Activated T-cell treated with anti-CD3 and anti-CD28 coated beads for 48 hours (primary cell): ENCODE measurements at places on chromosomes 7 and 10.

- no peak for DNase-seq
Observed at GRCh38 chr7:134451656-134452055, 7.2 kb downstream of the AKR1B1 start.

DNA sequence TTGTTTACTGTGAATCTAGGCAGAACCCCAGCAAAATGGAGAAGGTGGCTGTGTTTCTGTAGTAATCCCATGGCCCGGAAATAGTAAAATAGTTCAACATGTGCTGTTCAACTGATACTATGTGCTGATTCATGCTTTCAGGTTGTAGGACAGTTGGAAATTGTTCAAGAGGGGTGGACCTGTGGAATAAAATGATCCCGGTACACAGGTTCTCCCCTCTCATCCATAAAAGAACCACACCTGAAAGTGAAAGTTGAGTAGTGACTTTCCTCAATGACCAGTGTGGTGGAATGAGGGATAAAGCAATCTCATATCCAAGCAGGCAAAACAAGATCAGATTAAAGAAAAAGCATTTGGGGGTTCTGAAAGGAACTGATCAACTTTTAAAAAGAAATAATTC lies 177.1 kb downstream of the POU6F2 start:
- no peak for DNase-seq

DNA sequence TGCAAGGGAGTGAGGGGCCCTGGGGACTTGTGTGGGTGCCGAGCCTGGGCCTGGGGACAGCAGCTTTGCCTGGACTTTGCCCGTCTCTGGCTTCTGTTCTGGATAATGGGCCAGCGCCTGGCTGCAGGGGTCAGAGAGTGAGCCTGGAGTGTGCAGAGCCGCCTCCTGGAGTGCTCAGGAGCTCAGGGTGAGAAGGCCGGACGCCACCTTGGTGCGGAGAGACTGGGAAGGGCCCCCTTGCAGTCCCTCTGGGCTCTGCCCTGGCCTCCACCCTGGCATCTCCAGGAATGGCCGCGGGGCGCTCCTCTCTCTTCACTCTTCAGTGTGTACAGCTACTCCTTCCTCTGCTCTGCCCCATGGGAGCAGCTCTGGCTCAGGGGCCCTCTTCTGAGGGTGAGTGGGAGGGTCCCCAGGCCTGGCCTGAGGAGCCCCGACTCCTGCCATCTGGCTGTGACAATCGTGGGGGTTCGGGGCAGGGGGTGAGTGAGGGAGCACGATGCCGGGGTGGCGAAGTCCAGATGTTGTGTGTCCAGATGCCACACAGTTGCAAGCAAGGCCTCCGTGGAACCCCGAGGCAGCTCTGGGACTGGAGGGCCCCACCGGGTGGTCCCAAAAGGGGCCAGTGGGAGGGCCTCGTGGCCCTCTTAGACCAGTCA lies 187.1 kb downstream of the DNAJB6 start:
- no peak for DNase-seq

DNA sequence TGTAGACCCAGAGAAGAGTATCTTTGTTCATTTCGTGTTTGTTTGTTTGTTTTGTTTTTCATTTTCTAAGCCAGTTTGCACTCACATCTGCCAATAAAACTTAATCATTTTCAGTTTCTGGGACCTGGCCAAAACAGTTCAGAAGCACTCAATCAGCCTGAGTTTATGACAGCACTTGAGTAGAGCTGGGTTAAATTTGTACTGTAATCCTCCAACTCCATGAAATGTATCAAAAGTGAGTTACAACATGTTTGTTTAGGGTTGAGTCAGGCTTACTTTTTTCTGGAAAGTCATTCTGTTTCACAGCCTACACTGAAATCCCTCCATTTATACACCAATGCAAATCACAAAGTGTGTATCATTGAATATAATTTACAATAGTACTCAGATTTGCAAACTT lies 91.9 kb downstream of the ZWINT start:
- DNase-seq, result no peak

- no peak for DNase-seq
Observed at GRCh38 chr10:94092848-94093247, 99.1 kb downstream of the PLCE1 start.

GRCh38 chr10:4267086-4267773 lies 482.2 kb upstream of the KLF6 start:
- DNase-seq, result no peak

- DNase-seq, result no peak
Observed at GRCh38 chr7:129740574-129741410, 129.3 kb downstream of the NRF1 start.

DNA sequence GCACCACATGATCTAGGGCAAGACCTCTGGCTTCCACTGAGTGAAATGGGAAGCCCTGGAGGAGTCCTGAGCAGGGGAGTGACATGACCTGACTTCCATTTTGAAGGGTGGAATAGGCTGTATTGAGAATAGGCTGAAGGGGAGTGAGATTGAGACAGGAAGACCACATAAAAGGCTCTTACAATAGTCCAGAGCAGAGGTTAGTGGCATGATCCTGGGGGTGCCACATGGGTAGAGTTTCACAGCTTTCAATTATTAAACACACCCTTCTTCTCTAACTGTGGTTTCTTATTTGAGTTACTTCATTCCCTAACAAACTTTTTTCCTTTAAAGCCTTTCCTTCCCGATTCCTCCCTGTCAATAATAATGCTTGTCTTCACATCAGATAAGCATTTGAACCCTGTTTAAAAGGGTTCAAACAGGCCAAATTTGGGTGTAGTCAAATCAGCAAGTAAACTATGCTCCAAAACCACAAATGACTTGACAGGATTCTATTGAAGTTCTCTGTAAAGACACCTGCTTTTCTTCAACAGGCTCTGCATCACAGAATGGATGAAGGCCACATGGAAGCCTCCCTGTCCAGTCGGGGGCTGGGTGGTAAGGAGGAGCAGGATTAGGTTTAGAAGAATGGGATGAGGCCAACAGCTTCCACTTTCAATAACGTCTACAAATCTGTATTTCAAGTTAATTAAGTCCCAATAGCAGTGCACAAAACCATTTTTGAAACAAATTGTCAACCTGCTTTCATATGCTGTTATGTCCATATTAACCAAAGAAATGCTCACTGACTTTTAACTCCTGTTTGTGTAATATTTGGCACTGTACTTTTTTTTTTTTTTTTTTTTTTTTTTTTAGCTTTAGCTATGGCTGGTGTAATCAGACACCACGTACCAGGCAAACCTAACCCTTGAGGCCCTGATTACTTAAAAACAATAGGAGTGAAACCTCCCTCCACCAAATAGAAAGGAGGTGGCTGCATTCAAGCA lies 131.9 kb downstream of the NRCAM start:
- DNase-seq, result no peak

GRCh38 chr7:151076863-151077704 lies 3.5 kb downstream of the FASTK start:
- DNase-seq, result no peak

DNA sequence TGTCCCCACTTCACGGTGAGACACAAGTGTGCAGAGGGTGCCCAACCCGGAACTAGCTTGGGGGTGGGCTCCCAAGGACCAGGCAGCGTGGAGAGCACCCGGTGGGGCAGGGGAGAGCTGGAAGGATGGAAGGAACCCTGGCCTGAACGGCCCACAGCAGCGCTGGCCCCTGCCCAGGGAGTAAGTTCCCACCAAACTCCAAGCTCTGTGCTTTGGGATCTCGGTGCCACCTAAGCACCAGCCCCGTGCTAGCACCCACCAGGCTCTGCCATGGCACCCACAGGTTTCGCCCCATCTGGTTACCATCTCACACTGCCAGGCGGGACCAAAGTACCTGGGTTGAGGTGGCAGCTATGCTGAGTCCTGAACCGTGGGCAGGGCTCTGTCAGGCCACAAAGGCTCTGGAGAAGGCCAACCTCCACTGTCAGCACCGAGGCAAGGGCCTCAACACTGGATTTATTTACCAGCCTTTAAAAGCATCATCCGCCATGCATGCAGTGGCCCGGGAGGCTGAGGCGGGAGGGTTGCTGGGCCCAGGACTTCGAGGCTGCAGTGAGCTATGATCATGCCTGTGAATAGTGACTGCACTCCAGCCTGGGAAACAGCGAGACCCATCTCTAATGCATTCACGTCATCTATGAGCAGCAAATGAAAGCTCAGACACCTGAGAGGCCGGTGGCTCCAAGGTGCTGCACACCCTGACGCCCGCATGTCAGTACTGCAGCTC lies 16.0 kb downstream of the GPER1 start:
- no peak for DNase-seq

DNA sequence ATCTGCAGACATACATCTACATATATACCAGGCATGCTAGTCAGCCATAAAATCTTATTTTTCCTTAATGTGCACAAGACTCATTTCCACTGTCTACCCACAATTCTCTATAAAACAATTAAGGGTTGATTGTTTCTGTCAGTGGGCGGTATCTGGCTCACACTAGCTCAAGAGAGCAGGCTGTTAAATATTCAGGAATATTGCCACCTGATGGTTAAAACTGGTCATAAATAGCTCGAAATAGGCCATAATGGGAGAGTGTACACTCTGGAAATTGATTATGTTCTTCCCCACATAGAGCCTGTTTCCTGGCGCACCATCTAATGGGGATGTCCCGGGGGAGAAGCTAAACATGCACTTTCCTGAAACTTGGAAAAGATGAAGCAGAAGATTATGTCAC lies 620.6 kb upstream of the ANKRD30A start:
- no peak for DNase-seq

GRCh38 chr10:49783645-49784044 lies 21.5 kb upstream of the OGDHL start:
- no peak for DNase-seq

- DNase-seq, result no peak
Observed at GRCh38 chr10:133525444-133525843, 1.7 kb upstream of the CYP2E1 start.

- DNase-seq, result no peak
Observed at GRCh38 chr10:8298896-8299570, 244.5 kb downstream of the GATA3 start.

DNA sequence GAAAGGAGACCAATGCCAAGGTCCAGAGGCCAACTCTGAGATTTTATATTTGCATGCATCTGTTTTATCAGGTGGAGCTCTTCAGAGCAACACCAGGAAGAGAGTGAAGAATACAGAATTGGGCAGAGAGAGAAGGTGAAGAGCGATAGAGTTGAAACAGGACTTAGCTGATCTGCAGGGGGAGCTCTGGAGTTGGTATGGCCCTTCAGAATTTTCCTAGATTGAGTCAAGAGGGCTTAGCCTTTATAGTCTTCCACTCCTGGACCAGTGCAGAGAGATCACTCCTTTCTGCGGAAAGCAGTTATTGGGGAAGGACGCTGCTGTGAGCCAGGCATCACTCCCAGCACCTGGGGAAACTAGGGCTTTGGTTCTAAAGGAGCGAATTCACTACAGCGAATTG lies 105.0 kb upstream of the DGKB start:
- DNase-seq, result no peak

- no peak for DNase-seq
Observed at GRCh38 chr10:88657901-88658300, 6.3 kb upstream of the LIPF start.

DNA sequence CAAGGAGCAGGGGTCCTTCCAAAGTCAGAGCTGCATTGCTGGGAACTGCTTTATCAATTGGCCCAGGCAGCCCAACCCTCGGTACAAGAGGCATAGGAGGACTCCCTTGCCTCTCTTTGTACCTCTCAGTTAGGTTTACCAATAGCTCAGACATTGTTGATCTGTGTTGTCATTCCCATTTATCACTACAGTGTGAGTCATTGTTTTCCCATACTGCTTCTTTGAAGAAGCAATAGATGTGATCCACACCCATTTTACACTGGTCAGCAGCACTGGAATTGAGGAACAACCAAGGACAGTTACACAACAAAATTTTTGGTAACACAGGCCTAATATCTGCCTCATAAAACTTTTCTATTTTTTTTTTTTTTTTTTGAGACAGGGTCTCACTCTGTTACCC lies 307.2 kb downstream of the SNX13 start:
- no peak for DNase-seq

DNA sequence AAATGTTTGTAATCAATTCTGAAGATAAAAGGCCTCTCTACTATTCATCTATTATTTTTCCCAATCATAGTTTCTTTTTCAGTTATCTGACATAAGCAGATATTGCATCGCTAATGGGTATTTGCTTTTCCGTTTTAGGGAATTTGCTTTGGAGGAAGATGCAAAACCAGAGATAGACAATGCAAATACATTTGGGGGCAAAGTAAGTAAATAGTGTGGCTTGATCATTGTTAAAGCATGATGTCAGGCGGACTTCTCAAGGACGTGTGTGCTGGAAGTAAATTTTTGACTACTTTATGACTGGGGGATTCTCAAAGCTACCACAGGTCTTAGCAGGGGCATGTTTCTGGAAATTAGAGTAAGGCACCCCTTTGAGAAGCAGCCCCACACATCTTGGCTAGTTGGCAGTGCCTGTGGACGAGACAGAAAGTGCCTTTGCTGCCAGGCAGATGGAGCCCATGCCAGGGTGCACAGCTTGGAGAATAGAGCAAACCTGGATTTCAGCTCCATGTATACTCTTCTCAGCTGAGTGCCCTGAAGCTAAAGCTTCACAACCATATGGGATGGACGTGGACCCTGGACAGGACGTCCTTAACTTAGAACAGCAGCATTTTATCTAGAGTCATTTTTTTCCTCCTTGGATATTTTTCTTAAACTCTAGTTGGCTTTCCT lies 68.6 kb downstream of the SRI start:
- no peak for DNase-seq

DNA sequence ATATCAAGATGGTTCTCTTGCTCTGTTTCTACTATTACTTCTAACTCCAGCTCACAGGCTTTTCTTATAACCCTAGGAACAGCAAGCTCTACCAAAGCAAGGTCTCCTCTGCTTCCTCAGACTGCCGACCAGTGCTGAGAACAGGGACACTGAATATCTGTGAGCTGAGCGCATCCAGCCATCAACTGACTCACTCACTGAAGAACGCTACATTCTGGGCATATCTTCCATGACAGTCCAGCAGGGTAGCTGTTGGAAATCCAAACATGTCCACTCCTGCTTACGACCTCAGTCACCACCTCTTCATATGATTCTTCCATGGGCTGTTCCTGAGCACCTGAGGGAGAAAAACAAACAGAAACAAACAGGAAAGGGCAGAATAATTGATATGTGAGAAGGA lies 2.8 kb downstream of the ZNF32 start:
- no peak for DNase-seq

DNA sequence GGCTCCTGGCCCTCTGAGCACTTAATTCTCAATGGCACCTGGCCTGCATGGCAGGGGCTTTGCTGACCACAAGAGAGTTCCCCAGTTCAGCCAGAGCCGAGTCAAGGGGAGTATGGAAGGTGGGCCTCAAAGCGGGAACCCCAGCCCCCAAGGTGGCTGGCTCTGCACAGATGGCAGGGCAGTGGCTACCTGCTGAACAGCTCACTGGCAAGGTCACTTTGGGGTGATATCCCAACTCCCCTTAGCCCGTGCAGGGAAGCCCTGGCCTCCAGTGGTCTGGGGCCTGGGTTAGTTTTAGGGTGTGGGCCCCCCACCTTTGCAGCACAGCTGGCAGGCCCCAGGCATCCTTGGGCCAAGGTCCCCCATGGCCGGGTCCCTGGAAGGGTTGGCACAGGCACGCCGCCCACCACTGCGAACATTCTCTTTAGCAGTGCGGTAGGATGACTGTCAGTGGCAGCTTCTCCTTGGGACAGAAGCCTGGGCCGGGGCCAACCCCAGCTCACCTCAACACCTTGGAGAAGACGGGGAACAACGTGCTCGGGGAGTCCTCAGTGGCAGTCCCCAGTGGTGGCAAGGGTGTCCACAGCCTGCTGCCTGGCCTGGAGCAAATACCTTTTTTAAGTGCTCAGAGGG lies 36.8 kb downstream of the PPIF start:
- no peak for DNase-seq

GRCh38 chr10:3105166-3105565 lies 37.8 kb downstream of the PFKP start:
- no peak for DNase-seq

GRCh38 chr7:20331910-20332813 lies 1.5 kb downstream of the ITGB8 start:
- DNase-seq, result no peak

GRCh38 chr10:63710703-63711102 lies 189.5 kb downstream of the REEP3 start:
- no peak for DNase-seq
